Adipocyte (in vitro differentiated cells): ENCODE measurements at places on chromosomes 16 and 17.

- peak; percentile 9 for DNase-seq
Observed at GRCh38 chr17:46962374-46962790, 16.7 kb downstream of the RPRML start.

- no peak for DNase-seq
Observed at GRCh38 chr17:71142333-71142732, 973.0 kb downstream of the KCNJ2 start.

DNA sequence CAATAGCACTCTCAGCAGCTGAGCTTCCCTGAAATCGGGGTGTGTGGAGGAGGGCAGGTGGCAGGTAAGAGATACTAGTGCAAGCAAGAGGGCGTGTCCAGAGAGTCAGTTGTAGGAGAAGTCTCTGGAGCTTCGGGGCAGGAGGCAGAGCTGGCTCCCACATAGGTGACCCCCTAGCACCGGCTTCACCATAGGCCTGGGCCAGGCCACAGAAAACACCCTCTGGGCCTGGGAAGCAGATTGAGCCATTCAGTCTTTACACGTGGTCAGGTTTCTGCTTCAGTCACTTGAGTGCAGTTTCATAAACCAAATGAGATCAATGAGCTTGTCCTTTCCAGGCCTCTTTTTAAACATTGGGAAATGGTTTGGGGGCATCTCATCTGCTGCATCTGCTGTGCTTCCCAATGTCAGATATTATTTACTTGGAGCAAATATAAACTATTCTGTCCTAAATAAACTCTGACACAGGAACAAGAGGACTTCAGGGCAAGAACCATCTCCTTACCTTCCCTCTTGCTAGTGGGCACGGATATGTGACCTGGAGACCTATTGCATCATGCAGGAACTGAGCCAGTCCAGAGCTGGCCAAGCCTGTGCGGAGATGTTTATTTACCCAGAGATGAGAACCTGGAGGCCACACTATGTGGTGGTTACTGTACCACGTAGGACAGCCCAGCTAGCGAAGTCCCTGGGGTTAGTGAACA, 16.1 kb downstream of the CCR7 start:
- peak; percentile 88 for DNase-seq

GRCh38 chr17:69492410-69493071, 78.0 kb downstream of the MAP2K6 start:
- DNase-seq, result peak; percentile 91

DNA sequence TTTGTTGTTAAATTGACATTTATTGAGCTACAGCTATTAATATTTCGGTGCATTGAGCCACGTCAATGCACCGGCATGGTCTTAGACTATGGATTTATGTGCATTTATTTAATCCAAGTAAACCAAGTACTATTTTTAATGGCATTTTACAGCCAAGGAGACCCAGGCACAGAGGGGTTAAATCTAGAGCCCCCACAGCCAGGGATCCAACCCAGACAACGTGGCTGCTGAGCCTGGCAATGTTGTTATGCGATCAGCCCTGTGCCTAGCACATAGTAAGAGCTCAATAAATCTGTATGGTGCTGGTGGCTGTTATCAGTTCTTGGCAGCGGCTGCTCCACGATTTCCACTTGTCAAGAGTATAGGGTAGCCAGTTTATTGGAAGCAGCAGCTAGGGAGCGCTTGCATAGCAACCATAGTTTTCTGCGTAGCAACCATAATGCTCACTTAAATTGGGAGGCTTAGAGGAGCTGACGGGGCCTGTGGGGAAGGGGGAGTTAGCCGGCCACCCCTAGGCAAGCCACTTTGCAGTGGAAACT, 541 bp upstream of the RBBP6 start:
- DNase-seq, result peak; percentile 87
